Fibroblast of the conjunctiva (primary cell): ENCODE measurements at places on chromosomes 5 and 9.

DNA sequence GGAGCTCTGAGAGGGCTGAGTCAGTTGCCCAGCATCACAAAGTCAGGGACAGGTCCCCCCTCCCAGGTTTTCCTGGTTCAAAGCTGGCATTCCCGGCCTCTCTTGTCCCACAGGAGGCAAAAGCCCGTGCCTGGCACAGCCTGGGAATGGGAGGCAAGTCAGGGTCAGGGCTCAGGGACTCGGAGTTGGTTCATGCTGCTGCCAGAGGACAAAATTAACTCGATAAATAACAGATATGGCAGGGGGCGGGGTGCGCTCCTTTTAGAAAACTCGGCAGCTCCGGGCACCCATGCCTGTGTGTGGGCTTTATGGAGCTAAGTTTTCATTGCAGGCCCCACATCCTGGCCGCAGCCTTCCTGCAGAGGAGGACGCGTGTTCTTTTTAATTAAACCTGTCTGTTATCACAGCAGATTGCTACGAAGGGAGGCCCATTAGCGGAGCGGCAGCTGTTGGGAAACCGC is 62.8 kb upstream of the LMX1B start:
- no peak for DNase-seq

GRCh38 chr9:129245276-129245675 is 67.2 kb upstream of the IER5L start:
- no peak for DNase-seq

GRCh38 chr5:142796492-142797109 is 26.4 kb downstream of the ARHGAP26 start:
- DNase-seq: no peak

DNA sequence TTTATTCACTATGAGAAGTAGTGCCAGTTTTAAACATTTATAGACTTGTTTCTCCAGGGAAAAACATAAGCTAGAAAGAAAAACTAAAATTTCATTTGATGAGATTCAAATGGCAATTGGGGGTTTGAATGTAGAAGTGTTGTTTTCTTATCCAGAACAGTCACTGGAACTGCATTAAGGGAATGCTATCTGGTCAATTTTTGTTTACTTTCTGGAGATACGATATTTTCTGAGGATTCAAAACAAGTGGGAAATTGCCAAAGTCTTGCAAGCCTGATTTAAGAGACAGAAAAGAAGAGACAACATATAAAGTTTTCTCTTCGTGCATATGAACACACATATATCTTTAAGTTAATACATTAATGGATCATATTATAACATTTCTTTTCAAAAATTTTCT is 118.4 kb downstream of the NXNL2 start:
- DNase-seq: no peak

- peak; percentile 63 for DNase-seq
These were observed 2.5 kb downstream of the CENPP start for GRCh38 chr9:92328225-92328624.

DNA sequence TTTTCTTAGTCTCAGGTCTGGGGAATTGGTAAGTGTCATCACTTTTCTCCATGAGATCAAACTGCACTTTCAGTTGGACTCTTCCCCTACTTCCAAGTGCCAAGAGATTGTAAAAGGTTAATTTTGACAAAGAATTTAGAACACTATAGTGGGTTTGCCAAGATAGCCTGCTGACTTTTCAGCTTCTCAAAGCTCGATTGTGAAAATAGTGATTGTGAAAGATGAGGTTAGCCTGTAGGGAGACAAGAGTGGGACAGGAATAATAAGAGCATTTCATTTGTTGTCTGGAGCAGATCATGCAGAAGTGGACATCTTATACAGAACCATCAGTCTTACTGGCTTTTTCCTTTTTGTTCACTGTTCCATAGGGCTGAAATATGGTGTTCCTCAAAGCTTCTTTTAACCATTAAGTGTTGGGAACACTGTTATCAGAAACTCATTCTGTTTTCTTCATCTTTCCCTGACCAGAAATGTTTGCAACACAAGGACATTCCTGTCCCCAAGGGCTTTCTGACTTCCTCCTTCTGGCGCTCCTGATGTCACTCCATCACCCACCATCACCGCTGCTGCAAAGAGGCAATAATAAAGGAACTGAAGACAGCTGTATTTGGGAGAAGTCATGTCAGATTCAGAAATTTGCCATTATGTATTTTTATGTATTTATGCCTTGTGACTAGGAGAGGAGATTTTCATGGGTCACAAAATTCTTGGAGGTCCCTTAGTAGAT is 11.6 kb upstream of the SPTAN1 start:
- no peak for DNase-seq

DNA sequence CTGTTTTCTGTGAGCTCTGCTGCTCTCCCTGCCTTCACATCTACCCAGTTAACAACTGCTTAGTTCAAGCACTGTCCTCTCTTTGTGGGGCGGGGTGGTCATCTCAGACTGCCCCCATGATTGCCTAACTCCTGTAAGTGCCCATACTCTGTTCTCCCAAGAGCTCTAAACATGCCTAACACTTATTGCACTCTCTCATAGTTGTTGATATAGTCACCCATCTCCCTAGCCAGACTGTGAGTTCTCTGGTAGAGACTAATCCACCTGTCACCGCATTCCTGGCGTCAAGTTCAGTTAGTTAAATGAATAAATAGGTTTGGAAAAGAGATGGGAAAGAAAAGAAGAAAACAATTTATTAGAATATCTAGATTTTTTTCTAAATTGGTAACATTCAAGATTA is 18.3 kb upstream of the MUSK start:
- peak; percentile 78 for DNase-seq

DNA sequence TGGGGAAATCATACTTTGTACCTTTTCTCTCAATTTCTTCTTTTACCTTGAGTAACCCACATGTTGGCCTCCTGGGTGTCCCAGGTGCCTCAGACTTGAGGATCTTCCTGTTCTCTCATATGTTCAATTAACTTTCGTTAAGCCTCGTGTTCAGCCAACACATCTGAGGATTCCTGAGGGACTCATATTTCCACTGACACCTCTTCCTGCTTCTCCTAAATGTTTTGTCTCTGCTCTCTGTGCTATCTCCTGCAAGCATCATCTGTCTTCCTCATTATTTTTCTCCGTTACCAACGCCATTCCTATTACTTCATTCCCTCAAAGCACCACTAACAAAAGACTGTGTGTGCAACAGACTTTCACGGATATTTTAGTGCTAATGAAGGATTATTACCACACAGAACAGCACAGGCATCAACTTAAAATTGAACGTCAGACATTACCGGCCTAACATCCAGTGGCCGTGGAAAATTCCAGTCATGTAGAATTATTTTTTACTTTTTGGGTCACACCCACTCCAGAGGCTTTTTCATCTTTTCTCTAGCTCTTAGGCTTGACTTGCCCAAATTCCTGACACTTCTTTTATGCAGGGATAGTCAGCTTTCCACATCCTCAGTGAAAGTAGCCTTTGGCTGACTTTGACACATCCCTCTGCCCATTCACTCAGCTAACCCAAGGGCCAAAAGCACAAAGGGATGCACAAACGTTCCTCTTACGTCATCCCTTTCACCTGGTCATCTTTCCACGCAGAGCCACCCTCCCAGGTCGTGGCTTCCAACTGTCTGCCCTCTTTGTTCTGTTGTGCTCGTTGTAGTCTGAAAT is 46.0 kb upstream of the OSMR start:
- no peak for DNase-seq

DNA sequence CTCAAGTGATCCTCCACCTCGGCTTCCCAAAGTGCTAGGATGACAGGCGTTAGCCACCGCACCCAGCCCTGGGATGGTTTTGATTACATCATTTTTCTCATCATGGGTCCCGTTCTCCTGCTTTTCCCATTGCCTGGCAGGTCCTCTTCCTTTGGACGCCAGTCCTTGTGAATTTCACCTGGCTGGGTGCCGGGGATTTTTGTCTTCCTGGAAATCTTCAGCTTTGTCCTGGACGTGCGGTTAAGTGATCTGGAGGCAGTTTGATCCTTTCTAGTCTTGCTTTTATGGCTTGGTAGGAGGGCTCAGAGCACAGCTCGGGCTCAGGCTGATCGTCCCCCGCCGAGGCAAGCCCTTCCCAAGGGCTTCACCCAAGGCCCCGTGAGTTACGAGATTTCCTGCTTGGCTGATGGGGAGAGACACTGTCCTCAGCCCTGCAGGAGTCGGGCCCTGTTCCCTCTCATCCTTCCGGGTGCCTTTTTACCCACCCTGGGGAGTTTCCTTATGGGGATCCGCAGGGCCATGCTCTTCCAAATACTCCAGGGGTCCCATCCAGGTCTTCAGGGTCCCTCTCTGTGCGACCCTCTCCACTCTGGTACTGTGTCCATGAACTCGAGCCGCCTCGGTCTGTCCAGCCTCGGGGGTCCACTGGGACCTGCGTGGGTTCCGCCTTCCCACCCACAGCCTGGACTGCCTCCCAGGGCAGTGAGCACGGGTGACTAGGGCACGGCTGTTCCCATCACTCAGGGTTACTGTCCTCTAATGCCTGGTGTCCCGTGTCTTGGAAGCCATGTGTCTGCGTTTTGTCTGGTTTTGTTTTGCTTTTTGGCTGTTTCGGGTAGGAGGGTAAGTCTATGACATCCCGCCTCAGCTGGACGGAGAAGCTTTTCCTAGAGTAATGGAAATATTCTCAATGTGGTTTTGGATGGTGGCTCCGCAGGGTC is 22.3 kb upstream of the EGFL7 start:
- DNase-seq: no peak
